ENCODE measurements at places on chromosomes 5 and 9. TPM values are rescaled to one million over a fixed set of nuclear protein-coding genes. Genes with fewer than 3 reads are reported as not detected.

Gene PDCD1LG2
- 2.3 TPM for total RNA-seq

Gene RNF44
- 32.4 TPM for total RNA-seq

Gene PCDHGB1
- 7.1 TPM for total RNA-seq

Gene ARSI
- 0.25 TPM for total RNA-seq

Gene ANKRD18A
- 1.4 TPM for total RNA-seq

Gene SH3PXD2B
- total RNA-seq: 5.0 TPM

Gene ZNF483
- total RNA-seq: 4.9 TPM

Gene C5orf34
- total RNA-seq: 1.0 TPM

Gene ZNF454
- total RNA-seq: 2.3 TPM

Gene RGS7BP
- 6.4 TPM for total RNA-seq

Gene KCNV2
- not detected for total RNA-seq

Gene ALDH7A1
- total RNA-seq: 33.7 TPM

Gene SYNPO
- total RNA-seq: 675 TPM

Gene ADAMTS19
- 1.1 TPM for total RNA-seq

Gene APBB3
- total RNA-seq: 13.3 TPM

DNA sequence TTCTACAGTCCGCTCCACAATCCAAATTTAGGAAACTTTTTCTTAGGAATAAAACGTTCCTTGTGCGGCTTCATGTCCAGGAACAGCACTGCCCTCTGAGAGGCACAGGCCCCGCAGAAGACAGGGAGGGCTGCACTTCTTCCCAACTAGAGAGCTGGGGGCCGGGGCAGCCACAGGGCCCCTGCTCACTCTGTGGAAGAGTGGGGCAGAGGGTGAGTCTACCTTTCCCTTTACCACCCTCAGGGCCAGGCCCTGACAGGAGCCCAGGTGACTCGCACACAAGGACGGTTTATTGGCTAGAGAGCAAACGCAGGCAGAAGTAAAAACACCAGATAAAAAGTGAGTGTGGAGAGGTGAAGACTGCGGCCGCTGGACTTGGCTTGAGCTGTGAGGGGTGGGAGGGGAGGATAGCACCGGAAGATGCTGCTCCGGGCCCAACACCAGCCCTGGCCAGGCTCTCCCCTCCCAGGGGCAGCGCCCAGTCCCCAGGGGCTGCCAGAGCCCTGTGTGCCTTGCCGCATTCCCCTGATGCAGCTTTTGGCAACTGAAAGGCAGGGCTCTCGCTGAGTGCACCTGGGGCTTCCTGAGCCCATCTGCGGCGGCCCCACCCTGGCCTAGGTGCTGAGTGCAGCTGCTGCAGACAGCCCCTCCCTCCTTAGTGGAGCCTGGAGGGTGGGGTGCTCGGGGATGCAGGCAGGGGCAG is 20.2 kb downstream of the SH3GLB2 start:
- no peak for DNase-seq

GRCh38 chr5:2138896-2139295 is 256.2 kb upstream of the IRX4 start:
- no peak for DNase-seq

DNA sequence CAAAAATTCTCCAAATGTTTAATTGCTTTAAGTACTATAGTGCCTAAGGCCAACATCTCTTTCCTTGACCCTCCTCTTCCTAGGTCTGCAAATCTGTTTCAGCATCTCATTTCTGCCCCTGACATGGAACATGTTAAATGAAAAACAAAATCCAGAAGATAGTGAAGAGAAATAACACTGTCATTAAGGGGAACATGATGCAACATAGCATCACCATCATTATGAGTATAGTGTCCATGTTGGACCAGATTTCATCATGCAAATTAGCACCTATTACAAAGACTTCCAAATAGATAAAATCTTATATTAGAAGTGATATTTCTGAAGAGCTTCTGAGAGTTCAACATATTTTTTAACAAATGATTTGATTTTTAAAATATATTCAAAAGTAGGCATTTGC is 375.2 kb downstream of the PTPRD start:
- DNase-seq: no peak

DNA sequence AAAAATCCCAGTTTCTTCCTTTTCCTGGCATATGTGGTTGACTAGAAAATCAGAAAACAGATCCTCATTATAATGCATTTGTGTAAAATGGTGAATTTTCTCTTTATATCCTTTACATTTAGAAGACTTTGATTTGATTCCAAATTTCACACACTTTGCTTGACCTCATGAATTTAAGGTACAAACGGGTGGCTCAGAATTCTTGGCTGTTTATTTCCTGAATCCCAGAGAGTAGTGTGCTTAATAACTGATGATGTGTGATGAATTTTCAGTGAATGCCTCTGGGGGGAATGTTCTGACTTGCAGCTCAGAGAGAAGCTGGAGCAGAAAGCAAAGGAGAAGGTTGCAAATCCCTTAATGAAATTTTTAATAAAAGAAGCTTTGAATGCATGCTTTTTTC is 126.8 kb downstream of the SPATA31D1 start:
- DNase-seq: no peak

- no peak for DNase-seq
Measured at GRCh38 chr5:113759505-113759904, 246.0 kb downstream of the YTHDC2 start.

DNA sequence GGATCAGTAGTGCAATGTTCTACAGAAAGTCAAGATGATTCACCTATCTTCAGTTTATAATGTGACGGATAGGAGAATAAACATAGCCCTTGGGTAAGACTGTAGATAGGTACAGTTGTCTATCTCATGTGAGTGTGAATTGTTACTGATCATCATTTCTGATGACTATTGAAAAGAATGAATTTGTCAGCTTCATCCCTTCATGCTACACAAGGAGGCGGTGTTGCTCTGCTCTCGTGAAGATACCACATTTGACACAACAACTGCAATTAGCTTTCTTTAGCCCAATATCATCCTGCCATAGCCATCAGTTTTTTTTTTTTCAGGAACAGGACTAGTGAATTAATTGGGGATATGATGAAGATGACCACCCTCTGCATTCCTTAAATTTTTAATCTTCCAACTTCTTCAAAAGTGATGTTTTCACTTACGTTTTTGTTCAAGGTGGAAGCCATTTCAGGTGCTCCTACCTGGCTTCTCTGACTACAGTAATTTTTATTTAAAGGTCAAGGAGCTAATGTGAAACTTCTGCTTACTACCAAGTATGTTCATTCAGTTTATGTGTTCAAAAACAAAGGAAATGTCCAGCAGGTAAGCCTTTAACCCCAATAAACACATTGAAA is 152.9 kb upstream of the MOCS2 start:
- no peak for DNase-seq

- DNase-seq: no peak
Measured at GRCh38 chr5:21236104-21236503, 1248.1 kb upstream of the CDH18 start.

DNA sequence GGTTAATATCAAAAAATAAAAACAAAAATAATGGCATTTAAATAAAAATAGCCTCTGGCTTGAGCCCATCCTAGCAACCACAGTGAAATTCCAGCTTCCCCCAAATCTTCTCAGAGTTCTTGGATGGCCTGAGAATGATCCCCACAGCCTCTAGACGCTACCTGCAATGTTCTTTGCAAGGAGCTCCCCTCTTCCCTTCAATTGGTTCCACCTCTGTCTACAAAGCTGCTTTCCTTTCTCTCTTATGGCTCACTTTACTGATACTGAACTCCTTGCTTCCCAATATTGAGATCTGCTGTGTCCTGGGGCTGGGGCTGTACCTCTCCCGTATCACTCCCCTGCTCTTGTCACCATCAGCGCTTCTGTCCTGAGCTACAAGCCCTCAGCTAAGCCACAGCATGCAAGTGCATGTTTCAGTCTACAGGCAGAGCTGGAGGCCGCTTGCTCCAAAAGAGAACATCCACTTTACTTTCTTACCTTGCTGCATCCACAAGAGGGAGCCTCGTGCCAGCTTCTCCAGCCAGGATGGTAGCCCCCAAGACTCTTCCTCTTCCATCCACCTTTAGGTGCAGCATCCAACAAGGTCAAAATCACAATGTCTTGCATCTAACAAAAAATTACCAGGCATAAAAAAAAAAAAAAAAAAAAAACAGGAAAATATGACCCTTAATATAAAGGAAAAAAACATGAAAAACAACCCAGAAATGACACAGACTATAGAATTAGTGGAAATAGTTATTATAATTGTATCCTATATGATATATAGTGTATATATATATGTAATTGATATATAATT is 57.4 kb upstream of the PRSS3 start:
- peak; percentile 36 for DNase-seq

GRCh38 chr5:156474251-156474650 is 147.3 kb downstream of the SGCD start:
- DNase-seq: peak; percentile 81

DNA sequence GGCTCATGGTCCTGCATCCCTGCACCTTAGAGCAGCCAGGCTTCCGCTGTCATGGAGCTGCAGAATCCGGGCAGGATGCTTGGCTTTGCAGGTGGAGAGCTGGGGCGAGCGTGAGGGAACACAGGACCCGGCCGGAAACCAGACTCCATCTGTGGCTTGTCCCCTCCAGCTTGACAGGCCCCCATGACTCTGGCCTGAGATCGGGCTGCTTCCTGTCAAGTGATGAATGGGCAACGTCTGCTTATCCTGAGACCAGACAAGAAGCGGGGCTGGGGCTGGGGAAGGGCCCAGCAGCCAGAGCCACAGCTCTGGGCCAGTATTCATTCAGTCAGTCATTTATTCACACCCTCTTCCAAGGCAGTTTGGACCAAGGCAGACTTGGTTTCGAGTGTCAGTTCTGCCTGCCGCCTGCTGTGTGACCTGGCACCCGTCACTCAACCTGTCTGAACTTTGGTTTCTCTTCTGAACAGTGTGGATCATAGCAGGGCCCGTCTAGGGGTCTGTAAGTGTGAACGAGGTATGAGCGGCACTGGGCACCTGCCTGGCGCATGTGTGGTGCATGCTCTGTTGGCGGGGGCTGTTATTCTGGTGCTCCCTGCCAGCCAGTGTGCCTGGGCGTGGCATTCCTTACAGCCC is 37.5 kb downstream of the NEK6 start:
- DNase-seq: no peak

DNA sequence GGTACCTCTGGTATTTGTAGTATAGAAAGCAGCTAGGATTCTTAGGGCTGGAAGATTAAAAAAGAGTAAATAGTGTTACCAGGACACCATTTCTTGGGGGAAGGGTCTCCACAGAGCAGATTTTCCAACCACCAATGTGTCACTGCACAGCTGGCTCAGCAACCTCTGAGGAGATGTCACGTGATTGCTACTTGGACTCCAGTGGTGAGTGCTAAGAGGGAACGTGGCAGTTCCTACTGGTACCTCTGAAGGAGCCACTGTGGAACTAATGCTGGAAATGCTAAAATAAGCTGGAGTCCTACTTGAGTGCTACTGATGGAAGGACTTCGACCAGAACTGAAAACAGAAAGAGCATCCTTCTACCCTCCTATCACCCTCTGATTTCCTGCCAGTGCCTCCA is 36.1 kb upstream of the SPDL1 start:
- no peak for DNase-seq

DNA sequence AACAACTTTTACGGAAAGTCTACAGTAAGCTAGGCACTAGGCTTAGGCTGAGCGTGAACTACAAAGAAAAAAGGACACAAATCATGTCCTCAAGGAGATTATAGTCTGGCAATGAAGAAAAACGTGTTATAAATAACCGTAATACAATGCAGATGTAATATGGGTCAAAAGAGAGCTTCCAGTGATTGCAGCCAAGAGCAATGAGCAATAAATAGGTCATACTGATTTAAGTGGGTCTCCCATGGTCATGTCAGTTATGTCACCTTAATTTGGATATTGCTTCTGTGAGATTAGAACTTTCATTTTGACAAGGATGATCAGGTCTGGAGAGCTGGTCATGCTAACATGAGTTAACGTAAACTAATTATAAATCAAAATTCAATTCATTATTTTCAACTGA is 158.6 kb upstream of the GNA14 start:
- DNase-seq: no peak

GRCh38 chr9:107938801-107939386 is 449.3 kb upstream of the KLF4 start:
- DNase-seq: no peak

DNA sequence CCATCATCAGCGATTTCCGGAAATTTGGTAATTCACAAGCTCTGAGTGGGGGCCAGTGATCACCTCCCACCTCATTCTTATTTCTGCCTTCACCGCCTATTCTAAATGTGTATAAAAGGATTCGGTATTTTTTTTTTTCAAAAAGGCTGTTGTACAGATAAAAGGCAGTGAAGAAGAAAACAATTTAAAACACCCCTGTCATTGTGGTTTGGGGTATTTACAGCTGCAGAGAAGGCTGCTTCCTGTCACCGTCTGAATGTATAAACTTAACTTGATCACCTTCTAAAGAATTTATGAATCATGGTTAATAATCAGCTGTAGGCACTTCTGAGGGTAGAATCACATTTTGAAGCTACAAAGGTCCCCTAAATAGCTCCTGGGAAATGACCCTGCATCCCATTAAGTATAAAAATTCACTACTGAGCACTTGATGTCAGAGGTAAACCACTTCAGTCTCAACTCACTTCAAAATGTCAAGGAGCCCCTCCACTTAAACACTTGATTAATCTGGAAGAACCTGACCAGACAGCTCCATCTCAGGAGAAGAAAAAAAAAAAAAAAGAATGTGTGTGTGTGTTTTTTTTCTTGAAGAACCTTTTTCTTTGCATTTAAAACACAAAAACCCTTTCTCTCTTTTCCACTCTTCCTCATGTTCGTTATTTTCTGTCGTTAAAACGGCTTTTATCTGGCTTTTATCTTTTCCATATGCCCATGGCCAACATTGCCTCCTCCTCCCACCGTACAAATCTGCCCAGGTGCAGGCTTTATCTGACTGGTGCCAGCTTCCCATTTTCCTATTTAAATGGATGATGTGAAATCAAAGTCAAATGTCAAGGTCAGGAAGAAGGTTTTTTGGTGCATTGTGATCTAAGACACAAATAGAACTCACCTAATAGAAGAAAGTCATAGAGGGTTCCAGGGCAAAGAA is 291.2 kb downstream of the IRX1 start:
- no peak for DNase-seq

DNA sequence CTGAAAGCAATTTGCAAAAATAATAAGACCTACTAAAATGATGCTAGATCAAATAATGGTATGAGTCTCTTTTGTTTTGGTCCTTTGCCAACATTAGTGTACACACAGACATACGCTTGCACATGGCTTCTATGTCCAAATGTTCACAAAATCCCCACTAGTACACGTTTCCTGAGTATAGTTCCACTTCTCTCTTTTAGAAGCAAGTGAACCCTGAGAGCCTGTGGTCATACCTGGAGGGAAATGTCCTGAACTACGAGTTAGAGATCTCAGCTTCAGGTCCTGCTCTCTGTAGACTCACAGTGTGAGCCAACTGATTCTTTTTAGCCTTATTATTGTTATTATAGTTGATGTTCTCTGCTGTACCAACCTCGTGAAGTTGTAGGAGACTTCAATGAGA is 47.3 kb upstream of the ACTBL2 start:
- no peak for DNase-seq

DNA sequence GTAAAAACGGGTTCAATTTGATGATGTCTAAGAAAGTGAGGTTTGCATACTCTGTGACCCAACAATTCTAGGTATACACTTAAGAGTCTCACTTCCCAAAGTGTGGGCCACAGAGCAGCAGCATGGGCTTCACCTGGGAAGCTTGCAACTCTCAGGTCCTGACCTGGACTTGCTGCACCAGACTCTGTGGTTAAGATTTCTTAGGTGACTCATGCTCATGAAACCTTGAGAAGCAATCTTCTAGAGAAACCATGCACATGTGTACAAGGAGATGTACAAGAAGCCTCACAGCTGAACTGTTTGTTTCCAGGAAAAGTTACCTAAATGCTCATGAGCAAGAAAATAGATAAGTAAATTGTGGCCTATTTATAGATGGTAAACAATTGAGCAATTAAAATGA is 30.0 kb downstream of the DNAJC21 start:
- no peak for DNase-seq

GRCh38 chr5:160165137-160166068 is 46.2 kb upstream of the PWWP2A start:
- DNase-seq: peak; percentile 91
